ENCODE measurements at places on chromosomes 1 and 21.
A peak's percentile ranks its signal among the peaks of the same experiment; 100 is the strongest.

- 0 out of 2 replicates have a peak, but pooled peaks cover 2% of the 10 kb centered on the region for H3K4me1 ChIP-seq
- no peak for DNase-seq
- H3K36me3 ChIP-seq = no peaks in the 10 kb centered on the region
- H3K4me3 ChIP-seq = no peak overlapping the region
Observed at GRCh38 chr1:184080309-184080708, 28.8 kb downstream of the TSEN15 start.

GRCh38 chr1:248906009-248906752 is at the start of gene PGBD2:
TSS of gene PGBD2 (plus strand) at chr1:248906235. CDS start at chr1:248913863, 7,628 bp downstream.
- H3K36me3 ChIP-seq = no peaks in the 10 kb centered on the region
- DNase-seq = peak; percentile 89
- peak within 1 kb of the TSS; percentile 91 for H3K4me3 ChIP-seq
- peak within 1 kb of the TSS; percentile 97 for H3K27ac ChIP-seq
- no peaks in the 10 kb centered on the region for H3K4me1 ChIP-seq
- H3K27me3 ChIP-seq = no peaks in the 10 kb centered on the region

DNA sequence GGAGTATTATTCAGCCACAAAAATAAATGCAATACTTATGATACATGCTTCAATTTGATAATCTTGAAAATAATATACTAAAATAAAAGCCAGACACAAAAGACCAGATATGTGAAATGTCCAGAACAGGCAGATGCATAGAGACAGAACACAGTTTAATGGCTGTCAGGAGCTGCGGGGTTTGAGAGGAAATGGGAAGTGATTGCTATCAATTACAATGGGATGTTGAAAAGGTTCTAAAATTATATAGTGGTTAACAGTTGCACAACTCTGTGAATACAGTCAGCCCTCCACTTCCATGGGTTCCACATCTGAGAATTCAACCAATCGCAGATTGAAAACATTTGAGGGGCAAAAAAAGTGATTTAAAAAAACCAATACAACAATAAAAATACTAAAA is 54.0 kb downstream of the LTN1 start:
- DNase-seq = no peak
- H3K4me1 ChIP-seq = no peaks in the 10 kb centered on the region
- no peak overlapping the region for H3K4me3 ChIP-seq
- no peaks in the 10 kb centered on the region for H3K27me3 ChIP-seq

DNA sequence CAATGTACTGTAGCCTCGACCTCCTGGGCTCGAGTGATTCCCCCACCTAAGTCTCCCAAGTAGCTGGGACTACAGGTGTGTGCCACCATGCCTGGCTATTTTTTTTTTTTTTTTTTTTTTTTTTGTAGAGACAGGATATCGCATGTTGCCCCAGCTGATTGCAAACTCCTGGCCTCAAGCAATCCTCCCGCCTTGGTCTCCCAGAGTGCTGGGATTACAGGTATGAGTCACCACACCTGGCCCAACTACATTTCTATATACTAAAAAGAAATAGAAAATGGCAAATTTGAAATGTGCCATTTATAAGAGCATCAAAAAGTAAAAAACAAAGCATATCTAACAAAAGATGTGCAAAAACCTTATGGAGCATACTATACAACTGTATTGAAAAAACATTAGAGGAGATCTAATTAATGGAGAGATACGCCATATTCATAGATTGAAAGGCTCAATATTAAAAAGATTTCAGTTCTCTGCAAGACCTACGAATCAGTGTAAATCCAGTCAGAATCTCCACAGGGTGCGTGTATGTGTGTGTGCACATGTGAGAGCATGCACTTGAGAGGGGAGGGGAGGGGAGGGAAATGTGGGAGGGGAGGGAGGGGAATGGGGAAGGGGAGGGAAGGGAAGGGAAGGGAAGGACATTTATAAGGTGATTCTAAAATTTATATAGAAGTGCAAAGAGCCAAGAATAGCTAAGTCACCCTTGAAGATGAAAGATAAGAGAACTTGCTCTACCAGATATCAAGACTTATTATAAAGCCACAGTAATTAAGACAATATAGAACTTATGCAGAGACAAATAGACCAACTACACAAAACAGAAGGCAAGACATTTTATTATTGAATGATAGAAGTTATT is 15.5 kb upstream of the PADI4 start:
- DNase-seq = no peak
- no peak overlapping the region for H3K4me3 ChIP-seq
- no peaks in the 10 kb centered on the region for H3K4me1 ChIP-seq
- no peak overlapping the region for H3K27ac ChIP-seq

- DNase-seq = peak; percentile 86
- peaks cover 34% of the 10 kb centered on the region for H3K4me1 ChIP-seq
- no peak overlapping the region for H3K4me3 ChIP-seq
Observed at GRCh38 chr1:100627054-100627716, 89.2 kb downstream of the GPR88 start.

DNA sequence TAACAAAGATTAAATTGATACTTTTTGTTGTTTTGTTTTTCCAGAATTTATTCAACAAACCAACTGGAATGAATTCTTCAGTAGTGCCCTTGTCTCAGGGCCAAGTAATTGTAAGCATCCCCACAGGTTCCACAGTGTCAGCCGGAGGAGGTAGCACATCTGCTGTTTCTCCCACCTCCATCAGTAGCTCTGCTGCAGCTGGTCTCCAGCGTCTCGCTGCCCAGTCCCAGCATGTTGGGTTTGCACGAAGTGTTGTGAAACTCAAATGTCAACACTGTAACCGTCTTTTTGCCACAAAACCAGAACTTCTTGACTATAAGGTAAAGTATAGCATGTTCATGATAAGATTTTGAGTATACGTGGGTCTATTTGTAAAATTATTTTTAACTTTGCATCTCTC is 118.5 kb downstream of the ZMYM4 start:
- peaks cover 24% of the 10 kb centered on the region for H3K36me3 ChIP-seq
- DNase-seq = no peak
- no peaks in the 10 kb centered on the region for H3K27me3 ChIP-seq
- no peak overlapping the region for H3K4me3 ChIP-seq
- no peak overlapping the region for H3K27ac ChIP-seq
- no peaks in the 10 kb centered on the region for H3K4me1 ChIP-seq

DNA sequence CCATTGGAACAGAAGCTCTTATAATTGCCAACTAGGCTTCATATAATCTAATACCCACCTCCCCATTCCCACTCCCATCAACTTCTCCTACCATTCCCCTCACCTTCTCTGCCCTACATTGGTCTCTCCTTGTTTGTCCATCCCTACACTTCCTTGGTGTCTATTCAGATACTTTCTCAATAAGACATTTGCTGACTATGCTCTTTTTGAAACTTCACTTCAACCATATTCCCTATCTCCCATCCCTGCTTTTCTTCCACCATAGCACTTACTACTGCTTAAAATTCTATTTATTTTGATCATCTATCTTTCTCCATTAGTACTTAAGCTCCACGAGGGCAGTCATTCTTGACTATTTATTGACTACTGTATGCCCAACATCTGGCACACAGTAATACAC is 40.4 kb downstream of the CD160 start:
- no peaks in the 10 kb centered on the region for H3K4me1 ChIP-seq
- no peak for DNase-seq
- no peak overlapping the region for H3K27ac ChIP-seq
- H3K36me3 ChIP-seq = peaks cover 13% of the 10 kb centered on the region
- H3K4me3 ChIP-seq = no peak overlapping the region

- H3K27me3 ChIP-seq = no peaks in the 10 kb centered on the region
- H3K36me3 ChIP-seq = no peaks in the 10 kb centered on the region
- H3K4me3 ChIP-seq = no peak overlapping the region
- H3K4me1 ChIP-seq = peaks cover 23% of the 10 kb centered on the region
- H3K27ac ChIP-seq = peak overlapping the region; percentile 68
Observed at GRCh38 chr1:78274814-78275213, 216.0 kb upstream of the PTGFR start.

- H3K27me3 ChIP-seq = no peaks in the 10 kb centered on the region
Observed at GRCh38 chr1:155177192-155177917, 3.7 kb downstream of the TRIM46 start.

- no peak for DNase-seq
- no peak overlapping the region for H3K4me3 ChIP-seq
- peaks cover 21% of the 10 kb centered on the region for H3K36me3 ChIP-seq
- peaks cover 44% of the 10 kb centered on the region for H3K4me1 ChIP-seq
Observed at GRCh38 chr1:93675931-93676330, 5.7 kb downstream of the BCAR3 start.

DNA sequence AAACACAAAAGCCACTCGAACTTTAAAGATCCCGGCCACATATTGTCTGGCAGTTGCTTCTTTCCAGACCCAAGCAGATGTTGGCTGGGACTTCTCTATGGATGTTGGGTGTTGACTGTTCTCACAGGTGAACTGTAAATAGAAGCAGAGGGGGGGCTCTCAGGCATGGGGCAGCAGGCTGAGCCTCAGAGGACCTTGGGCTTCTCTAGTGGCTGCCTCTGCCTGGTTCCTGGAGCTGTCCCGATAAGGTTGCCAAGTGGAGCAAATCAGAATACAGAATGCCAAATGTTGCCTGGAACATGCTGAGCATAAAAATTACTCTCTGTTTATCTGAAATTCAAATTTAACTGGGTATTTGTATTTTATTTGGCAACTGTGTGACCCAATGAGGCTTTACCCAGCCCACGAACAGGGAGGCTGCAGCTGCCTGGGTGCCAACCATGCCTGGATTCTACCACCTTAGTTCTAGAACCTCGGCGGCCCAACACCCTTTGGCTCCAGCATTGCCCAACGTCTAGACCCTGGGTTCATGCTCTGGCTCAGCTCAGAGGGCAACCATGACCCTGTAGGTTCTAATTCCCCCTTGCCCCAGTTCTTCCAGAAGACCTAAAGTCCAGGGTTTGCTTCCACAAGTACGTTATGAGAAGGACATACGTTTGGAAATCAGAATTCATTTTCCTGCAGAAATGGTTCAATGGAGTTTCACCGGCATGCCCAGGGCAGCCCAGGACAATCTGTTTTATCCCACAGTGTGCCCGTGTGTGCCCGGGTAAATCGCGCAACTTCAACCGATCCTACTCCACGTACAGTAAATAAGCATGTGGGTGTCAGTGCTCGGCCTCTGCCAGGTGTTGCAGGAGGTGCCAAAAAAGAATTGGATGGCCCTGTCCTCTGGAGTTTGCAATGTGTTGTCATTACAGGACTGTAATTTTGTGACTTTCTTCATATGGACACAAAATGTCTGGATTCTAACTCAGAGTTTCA is 5.4 kb upstream of the SLC45A1 start:
- no peaks in the 10 kb centered on the region for H3K36me3 ChIP-seq
- H3K4me1 ChIP-seq = peaks cover 3% of the 10 kb centered on the region
- no peak overlapping the region for H3K4me3 ChIP-seq
- no peak overlapping the region for H3K27ac ChIP-seq
- H3K27me3 ChIP-seq = no peaks in the 10 kb centered on the region

GRCh38 chr1:150765296-150765976 is at the start of gene CTSS:
TSS of gene CTSS (minus strand) at chr1:150765778. CDS start at chr1:150764763, 1,015 bp downstream.
- peak; percentile 11 for DNase-seq
- H3K27ac ChIP-seq = no peak within 1 kb of the TSS
- H3K27me3 ChIP-seq = no peaks in the 10 kb centered on the region
- no peaks in the 10 kb centered on the region for H3K36me3 ChIP-seq
- no peak within 1 kb of the TSS for H3K4me3 ChIP-seq

DNA sequence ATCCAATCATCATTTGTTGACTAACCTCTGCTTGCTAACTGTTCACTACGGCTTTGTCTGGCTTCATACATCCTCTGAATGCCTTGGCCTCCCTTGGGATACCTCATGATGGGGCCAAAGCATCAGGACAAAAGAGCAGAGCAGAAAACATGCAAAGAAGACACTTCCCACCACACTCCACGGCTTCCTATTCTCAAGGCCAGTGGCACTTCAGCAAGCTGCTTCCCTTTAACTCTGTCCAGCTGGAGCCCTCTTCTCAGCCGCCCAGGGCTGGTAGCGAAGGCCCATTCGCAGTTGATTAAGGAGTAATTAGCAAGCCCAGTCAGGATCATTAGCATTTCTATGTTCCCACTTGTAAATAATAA is 224.3 kb upstream of the FGGY start:
- H3K27me3 ChIP-seq = no peaks in the 10 kb centered on the region
- H3K4me1 ChIP-seq = no peaks in the 10 kb centered on the region
- DNase-seq = peak; percentile 4
- no peaks in the 10 kb centered on the region for H3K36me3 ChIP-seq
- H3K4me3 ChIP-seq = no peak overlapping the region
- no peak overlapping the region for H3K27ac ChIP-seq

- H3K4me1 ChIP-seq = peaks cover 6% of the 10 kb centered on the region
- peak; percentile 95 for DNase-seq
- peak overlapping the region; percentile 38 for H3K27ac ChIP-seq
- peaks cover 14% of the 10 kb centered on the region for H3K27me3 ChIP-seq
- no peak overlapping the region for H3K4me3 ChIP-seq
Observed at GRCh38 chr1:63746129-63746864, 27.5 kb upstream of the ROR1 start.

GRCh38 chr1:97553971-97554370 is 366.9 kb downstream of the DPYD start:
- H3K36me3 ChIP-seq = no peaks in the 10 kb centered on the region
- no peaks in the 10 kb centered on the region for H3K27me3 ChIP-seq
- no peaks in the 10 kb centered on the region for H3K4me1 ChIP-seq
- no peak overlapping the region for H3K4me3 ChIP-seq
- H3K27ac ChIP-seq = no peak overlapping the region

DNA sequence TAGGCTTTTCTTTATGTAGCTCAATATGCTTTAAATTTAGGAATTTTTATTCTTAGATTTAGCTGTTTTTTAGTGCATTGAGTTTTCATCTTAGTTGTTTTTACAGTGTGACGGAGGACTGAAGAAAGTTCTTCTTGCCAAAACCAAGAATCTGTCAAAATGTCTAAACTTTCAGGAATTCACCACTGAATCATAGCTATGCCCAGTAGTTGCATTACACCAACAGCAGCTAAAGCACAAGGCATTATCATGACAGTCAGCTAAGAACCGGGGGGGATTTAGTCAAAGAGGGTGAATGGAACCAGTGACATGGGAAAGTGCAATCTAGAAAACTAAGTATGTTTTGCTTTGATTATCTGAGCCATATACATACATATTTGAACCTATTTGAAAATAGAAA is 6.5 kb upstream of the C1orf146 start:
- no peaks in the 10 kb centered on the region for H3K36me3 ChIP-seq
- H3K27me3 ChIP-seq = no peaks in the 10 kb centered on the region
- H3K27ac ChIP-seq = no peak overlapping the region
- H3K4me3 ChIP-seq = no peak overlapping the region
- H3K4me1 ChIP-seq = peaks cover 3% of the 10 kb centered on the region
- peak; percentile 92 for DNase-seq

- no peaks in the 10 kb centered on the region for H3K36me3 ChIP-seq
- DNase-seq = no peak
- H3K27ac ChIP-seq = no peak overlapping the region
- H3K27me3 ChIP-seq = peaks cover 28% of the 10 kb centered on the region
- no peak overlapping the region for H3K4me3 ChIP-seq
Observed at GRCh38 chr21:43191521-43191920, 22.7 kb downstream of the CRYAA start.

- no peaks in the 10 kb centered on the region for H3K27me3 ChIP-seq
- H3K27ac ChIP-seq = no peak overlapping the region
- no peaks in the 10 kb centered on the region for H3K4me1 ChIP-seq
- H3K4me3 ChIP-seq = no peak overlapping the region
- H3K36me3 ChIP-seq = peaks cover 1% of the 10 kb centered on the region
Observed at GRCh38 chr1:45979074-45979777, 153.2 kb downstream of the PIK3R3 start.

GRCh38 chr1:230145505-230145899 is 78.5 kb downstream of the GALNT2 start:
- H3K4me3 ChIP-seq = no peak overlapping the region
- no peaks in the 10 kb centered on the region for H3K36me3 ChIP-seq
- no peaks in the 10 kb centered on the region for H3K27me3 ChIP-seq
- DNase-seq = no peak

GRCh38 chr1:29259802-29260441 is 23.6 kb downstream of the PTPRU start:
- H3K4me3 ChIP-seq = peak overlapping the region; percentile 57
- no peaks in the 10 kb centered on the region for H3K27me3 ChIP-seq
- no peaks in the 10 kb centered on the region for H3K36me3 ChIP-seq
- DNase-seq = no peak
- H3K27ac ChIP-seq = no peak overlapping the region

GRCh38 chr21:39150877-39151276 is 32.4 kb downstream of the PSMG1 start:
- H3K27me3 ChIP-seq = peaks cover 18% of the 10 kb centered on the region

Data from IMR-90 (cell line).